ENCODE measurements at places on chromosomes 16 and 17. TPM values are rescaled to one million over a fixed set of nuclear protein-coding genes. Genes with fewer than 3 reads are reported as not detected.

GRCh38 chr17:45087504-45087975 is 26.4 kb downstream of the NMT1 start:
- H3K4me3 ChIP-seq: no peak overlapping the region
- peaks cover 15% of the 10 kb centered on the region for H3K4me1 ChIP-seq
- DNase-seq: no peak
- peak overlapping the region; percentile 39 for H3K27ac ChIP-seq
- no peaks in the 10 kb centered on the region for H3K27me3 ChIP-seq

Gene WNT9B
- not detected for total RNA-seq

Gene PRSS27
- total RNA-seq: 5.0 TPM

DNA sequence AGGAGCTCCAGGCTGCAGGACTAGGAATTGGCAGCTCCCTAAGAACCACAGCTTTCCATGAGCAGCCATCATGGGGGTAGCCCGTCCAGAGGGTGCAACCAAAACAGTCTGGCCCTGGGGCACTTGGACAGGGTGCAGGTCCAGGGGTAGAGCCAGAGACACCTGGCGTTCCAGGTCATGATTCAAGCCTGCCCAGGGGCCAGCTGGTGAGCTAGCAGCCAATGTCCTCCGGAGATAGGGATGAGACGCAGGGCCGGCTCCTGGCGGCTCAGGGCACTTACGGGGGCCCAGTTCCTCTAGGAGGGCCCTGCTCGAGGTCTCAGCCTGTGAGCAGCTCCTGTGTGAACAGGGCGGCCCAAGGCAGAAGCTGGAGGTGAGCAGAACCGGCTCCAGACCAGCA is 22.1 kb downstream of the PIEZO1 start:
- H3K36me3 ChIP-seq: no peaks in the 10 kb centered on the region
- no peak overlapping the region for H3K4me3 ChIP-seq
- no peaks in the 10 kb centered on the region for H3K4me1 ChIP-seq
- peak overlapping the region; percentile 100 for H3K27ac ChIP-seq
- H3K27me3 ChIP-seq: no peaks in the 10 kb centered on the region

DNA sequence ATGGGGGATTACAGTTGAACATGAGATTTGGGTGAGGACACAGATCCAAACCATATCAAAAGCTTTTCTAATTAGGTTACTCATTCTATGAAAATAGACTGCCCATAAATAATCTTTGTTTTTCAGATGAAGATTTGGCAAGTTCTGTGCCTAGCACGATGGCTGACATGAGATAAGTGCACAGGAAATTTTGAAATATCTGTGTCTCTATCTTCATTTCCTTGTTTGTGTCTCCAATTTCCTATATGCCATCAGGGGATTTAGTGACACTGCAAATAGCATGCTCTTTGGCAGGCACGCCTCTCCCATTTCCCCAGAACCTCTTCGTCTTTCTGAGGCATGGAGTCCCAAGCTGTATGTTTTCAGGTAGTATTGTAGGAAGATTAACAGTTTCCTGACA is 544.6 kb downstream of the CDH13 start:
- no peaks in the 10 kb centered on the region for H3K4me1 ChIP-seq
- no peak overlapping the region for H3K4me3 ChIP-seq
- H3K36me3 ChIP-seq: no peaks in the 10 kb centered on the region
- no peaks in the 10 kb centered on the region for H3K27me3 ChIP-seq
- DNase-seq: no peak

DNA sequence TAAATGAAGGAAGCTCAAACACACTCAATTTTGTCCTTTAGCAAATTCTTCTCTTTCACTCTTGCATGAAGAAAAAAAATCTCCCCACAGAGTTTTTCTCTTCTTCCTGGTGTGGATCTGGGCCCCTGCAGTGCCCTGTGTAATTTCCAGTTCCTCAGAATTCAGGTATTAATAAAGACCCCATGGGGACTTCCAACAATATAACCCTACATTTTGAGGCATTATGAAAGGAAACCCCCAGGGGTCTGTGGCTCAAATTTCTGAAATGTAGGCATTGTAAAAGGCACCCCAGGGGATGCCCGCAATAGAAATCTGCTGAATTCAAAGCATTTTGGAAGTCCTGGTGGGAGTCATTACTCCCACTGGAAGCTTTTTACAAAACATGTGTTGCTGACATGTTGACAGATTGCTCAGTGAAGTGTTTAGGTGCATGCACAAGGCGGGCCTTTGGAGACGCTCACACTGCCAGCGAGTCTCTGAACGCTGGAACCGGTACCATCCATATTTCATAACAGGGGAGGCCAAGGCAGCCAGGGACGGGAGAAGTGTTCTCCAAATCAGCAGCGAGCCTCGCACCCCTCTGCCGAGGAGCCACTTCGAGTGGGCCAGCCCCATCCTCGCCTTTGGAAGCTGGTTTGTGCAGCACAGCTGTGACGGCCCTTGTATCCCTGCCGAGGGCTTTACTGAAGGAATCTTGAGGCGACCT is 154.0 kb downstream of the ZNF423 start:
- H3K27ac ChIP-seq: peak overlapping the region; percentile 70
- no peak overlapping the region for H3K4me3 ChIP-seq
- no peaks in the 10 kb centered on the region for H3K36me3 ChIP-seq

DNA sequence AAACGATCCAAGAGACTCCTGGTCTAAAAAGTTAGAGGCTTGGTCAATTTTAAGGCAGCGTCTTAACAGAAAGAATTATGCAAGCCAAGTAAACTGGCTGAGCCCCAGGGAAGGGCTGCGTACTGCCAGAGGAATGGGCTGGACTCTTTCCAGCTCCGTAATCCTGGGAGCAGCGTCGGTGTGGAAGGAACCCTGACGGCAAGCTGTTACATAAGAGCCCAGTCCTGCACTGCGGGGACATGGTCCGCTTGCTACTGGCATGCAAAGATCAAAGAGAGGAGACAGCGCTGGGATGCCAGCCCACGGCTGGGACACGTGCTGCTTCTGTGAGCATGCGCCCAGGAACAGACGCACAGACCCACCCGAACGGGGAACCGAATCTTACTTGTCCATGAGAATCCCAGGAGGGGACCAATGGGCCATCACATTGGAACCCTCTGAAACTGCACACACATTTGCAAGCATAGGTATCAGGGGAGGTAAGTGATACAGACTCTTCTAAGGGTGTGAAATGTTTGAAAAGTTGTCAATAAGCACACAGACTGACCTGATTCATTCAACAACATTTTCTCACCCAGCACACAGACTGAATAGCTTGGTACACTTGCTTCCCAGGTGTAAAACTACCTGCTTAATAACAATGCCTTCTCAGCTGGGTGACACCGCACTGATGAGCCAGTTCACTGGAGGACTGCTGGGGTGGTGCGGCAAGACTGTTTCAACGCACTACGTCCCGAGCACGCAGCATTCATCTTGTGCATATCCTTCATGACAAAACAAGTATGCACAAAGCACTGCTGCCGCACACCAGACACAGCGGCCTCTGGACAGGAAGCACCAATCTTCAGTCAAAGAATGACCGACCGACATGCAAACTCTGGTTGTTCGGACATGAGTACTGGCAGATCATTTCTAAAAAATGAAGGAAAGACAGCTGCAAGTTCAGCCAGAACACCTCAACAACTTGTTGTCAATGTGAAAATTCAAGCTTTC is 94.9 kb downstream of the ANKRD11 start:
- H3K4me3 ChIP-seq: no peak overlapping the region
- H3K27me3 ChIP-seq: no peaks in the 10 kb centered on the region
- peak; percentile 99 for DNase-seq
- H3K36me3 ChIP-seq: no peaks in the 10 kb centered on the region

Gene TAX1BP3
- 58.6 TPM for total RNA-seq

Measured in sigmoid colon (tissue), 7 donors.